ENCODE measurements at places on chromosomes 4 and X. TPM values are rescaled to one million over a fixed set of nuclear protein-coding genes. Genes with fewer than 3 reads are reported as not detected.

- no peaks in the 10 kb centered on the region for H3K4me1 ChIP-seq
- DNase-seq: no peak
- no peak overlapping the region for H3K27ac ChIP-seq
These were observed 48.4 kb downstream of the BCORL1 start for GRCh38 chrX:130030826-130031225.

DNA sequence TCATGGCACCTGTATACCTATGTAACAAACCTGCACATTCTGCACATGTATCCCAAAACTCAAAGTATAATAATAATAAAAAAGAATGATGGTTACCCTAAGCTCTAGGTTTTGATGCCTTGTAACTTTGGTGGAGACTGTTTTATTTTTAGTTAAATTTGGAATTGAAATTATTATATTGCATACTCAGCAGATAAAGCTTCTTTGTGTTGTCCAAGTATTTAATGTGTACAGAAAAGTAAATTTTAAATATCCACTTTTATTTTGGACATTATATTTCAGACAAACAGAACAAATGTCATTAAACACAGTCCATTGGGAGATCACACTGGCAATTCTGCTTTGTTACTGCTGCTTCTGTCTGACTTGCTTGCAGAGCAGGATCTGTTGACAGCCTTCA, 684.5 kb upstream of the CT83 start:
- no peaks in the 10 kb centered on the region for H3K4me1 ChIP-seq
- H3K4me3 ChIP-seq: no peak overlapping the region
- no peak overlapping the region for H3K27ac ChIP-seq

- no peak for DNase-seq
- H3K36me3 ChIP-seq: peaks cover 8% of the 10 kb centered on the region
- peak overlapping the region; percentile 45 for H3K4me3 ChIP-seq
- peak overlapping the region; percentile 82 for H3K27ac ChIP-seq
- peaks cover 52% of the 10 kb centered on the region for H3K4me1 ChIP-seq
These were observed 75.4 kb downstream of the TMEM131L start for GRCh38 chr4:153541456-153542096.

DNA sequence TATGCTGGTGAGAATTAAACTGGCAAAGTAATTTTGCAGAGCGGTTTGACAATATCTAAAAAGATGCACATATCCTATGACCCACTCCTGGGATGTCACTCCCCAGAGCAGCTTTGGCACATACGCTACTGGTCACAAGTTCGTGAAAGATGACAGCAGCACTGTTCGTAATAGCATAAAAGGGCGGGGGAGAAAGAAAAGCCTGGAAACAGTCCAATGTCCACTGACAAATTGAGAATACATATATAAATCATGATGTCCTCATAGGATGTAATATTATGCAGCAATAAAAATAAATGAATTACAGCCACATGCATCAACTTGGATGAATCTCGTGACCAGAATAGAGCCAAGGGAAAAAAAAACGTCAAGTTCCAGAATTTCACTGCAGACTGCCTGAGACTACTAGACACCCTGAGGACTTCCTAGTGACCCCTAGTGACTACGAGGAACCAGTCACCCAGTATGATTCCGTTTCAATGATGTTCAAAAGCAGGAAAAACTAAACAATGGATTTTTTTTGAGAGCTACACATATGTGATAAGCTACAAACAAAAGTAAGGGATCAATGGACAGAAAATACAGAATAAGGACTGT, 1.8 kb downstream of the PCSK1N start:
- peaks cover 5% of the 10 kb centered on the region for H3K27me3 ChIP-seq
- peak overlapping the region; percentile 41 for H3K4me3 ChIP-seq
- no peaks in the 10 kb centered on the region for H3K36me3 ChIP-seq
- H3K27ac ChIP-seq: peak overlapping the region; percentile 92

DNA sequence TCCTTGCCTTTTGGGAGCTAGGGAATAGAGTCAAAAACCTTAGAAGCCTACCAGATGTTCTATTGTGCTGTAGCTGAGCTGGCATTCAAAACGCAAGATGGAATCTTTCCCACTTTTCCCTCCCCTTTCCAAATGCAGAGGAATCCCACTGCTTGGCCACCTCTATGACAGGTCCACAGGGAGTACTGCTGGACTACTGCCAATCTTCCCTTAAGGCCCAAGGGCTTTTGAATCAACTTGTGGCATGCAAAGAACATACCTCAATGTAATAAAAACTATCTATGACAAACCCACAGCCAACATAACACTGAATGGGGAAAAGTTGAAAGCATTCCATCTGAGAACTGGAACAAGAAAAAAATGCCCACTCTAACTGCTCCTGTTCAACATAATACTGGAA, 139.2 kb upstream of the AGTR2 start:
- H3K36me3 ChIP-seq: no peaks in the 10 kb centered on the region
- no peak overlapping the region for H3K4me3 ChIP-seq
- no peaks in the 10 kb centered on the region for H3K4me1 ChIP-seq
- no peak overlapping the region for H3K27ac ChIP-seq
- H3K27me3 ChIP-seq: no peaks in the 10 kb centered on the region
- DNase-seq: no peak

DNA sequence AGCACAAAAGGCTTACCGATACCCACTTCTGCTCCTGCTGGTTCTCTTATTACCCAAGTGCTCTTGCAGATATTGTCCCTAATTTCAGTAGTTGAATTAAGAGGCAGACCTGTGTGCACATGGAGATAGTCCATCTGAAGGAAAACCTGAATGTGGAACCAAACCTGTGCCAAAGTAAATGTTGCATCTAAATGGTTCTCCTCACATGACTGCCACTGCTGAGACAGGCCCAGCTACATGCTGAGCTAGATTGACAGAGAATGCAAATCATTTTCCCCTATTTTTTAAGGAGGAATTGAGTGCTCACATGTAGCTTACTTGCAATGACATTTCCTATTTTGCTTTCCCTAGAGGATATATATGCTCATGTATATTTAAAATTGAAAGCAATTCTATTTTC, 609.1 kb upstream of the TECRL start:
- H3K4me3 ChIP-seq: no peak overlapping the region
- no peak for DNase-seq
- H3K27ac ChIP-seq: no peak overlapping the region
- no peaks in the 10 kb centered on the region for H3K36me3 ChIP-seq

DNA sequence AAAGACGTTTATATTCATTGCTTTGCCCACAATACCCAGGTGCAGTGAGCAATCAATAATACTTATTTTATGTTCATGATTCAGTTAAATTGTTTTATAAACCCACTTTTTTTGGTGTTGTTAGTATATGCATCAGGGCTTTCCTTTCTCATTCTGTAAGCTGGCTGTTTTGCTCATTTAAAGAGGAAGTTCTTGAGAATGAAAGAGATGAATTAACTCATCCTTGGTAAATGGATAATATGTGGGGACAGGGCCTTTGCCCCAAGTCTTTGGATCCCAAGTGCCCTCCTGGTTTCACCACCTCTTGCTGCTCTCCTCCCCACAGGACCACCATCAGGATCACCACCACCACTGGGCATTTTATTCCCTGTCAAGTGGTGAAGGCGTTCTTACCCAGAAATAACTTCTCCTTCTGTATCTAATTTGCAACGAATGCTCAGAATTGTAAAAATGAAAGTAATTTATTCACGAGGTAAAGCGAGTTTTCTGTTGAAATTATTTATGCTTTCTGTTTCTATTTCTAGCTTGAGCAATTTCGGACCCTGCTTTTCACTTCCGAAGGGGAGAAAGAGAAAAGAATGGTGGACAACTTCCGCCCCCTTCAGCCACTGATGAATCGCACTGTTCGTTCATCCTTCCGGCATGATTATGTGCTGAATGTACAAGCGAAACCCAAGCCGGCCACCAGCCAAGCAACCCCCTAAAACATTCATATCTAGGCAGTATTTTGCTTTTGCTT, 8.2 kb upstream of the ZRSR2 start:
- H3K4me3 ChIP-seq: peak overlapping the region; percentile 89
- peaks cover 4% of the 10 kb centered on the region for H3K4me1 ChIP-seq

GRCh38 chr4:109967798-109968520, 55.3 kb downstream of the EGF start:
- no peak overlapping the region for H3K27ac ChIP-seq
- peaks cover 9% of the 10 kb centered on the region for H3K4me1 ChIP-seq
- peaks cover 58% of the 10 kb centered on the region for H3K27me3 ChIP-seq
- no peak overlapping the region for H3K4me3 ChIP-seq
- H3K36me3 ChIP-seq: no peaks in the 10 kb centered on the region

GRCh38 chr4:57404483-57404882, 294.3 kb upstream of the IGFBP7 start:
- no peaks in the 10 kb centered on the region for H3K36me3 ChIP-seq
- H3K27ac ChIP-seq: no peak overlapping the region
- no peak for DNase-seq
- H3K4me3 ChIP-seq: no peak overlapping the region

DNA sequence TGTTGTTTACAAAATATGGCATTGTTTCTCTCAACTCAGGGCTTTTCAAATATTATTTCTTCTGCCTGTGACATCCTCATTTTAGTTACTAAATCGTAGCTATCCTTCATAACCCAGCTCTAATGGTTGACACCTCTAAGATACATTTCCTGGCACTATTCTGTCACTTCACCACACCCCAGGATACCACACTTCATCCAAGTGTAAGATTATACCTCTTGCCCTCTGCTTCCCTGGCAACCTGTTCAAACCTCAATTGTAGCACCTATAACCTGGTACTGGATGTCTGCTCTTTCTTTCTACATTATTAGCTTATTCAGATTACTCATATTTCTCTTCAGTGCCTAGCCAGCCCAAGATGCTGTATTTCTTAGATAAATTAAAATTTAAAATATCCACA, 175.7 kb upstream of the SPIN4 start:
- peaks cover 2% of the 10 kb centered on the region for H3K36me3 ChIP-seq
- H3K4me1 ChIP-seq: no peaks in the 10 kb centered on the region
- H3K4me3 ChIP-seq: no peak overlapping the region
- no peak overlapping the region for H3K27ac ChIP-seq
- no peaks in the 10 kb centered on the region for H3K27me3 ChIP-seq

- H3K4me3 ChIP-seq: no peak overlapping the region
- no peak for DNase-seq
- H3K36me3 ChIP-seq: no peaks in the 10 kb centered on the region
- no peak overlapping the region for H3K27ac ChIP-seq
These were observed 508.1 kb downstream of the STIM2 start for GRCh38 chr4:27368781-27369180.

GRCh38 chr4:98977557-98977956, 18.0 kb upstream of the METAP1 start:
- H3K27me3 ChIP-seq: peaks cover 12% of the 10 kb centered on the region
- DNase-seq: no peak
- H3K4me1 ChIP-seq: peaks cover 2% of the 10 kb centered on the region

GRCh38 chrX:3252744-3253143, 93.7 kb downstream of the MXRA5 start:
- H3K27me3 ChIP-seq: peaks cover 5% of the 10 kb centered on the region
- no peak for DNase-seq
- H3K4me3 ChIP-seq: no peak overlapping the region
- no peaks in the 10 kb centered on the region for H3K36me3 ChIP-seq
- H3K27ac ChIP-seq: no peak overlapping the region

DNA sequence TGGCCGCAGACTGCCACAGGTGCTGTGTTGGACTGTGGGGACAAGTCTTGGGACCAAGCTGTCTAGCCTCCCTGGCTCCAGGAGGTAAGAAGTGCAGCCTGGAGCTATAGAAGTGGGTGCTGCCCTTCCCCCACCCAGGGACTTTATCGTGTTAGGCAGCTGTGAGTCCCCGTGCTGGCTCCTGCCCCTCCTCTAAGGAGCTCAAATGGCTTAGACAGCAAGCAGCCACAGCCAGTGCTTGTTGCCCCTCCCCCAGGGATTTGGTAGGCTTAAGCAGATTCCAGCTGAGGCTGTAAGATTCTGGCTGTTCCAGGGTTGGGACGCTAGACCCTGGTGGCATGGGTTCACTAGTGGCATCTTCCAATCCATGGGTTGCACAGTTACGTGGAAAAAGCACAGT, 979.4 kb upstream of the PCDH10 start:
- no peak overlapping the region for H3K4me3 ChIP-seq
- no peaks in the 10 kb centered on the region for H3K4me1 ChIP-seq
- no peaks in the 10 kb centered on the region for H3K27me3 ChIP-seq

DNA sequence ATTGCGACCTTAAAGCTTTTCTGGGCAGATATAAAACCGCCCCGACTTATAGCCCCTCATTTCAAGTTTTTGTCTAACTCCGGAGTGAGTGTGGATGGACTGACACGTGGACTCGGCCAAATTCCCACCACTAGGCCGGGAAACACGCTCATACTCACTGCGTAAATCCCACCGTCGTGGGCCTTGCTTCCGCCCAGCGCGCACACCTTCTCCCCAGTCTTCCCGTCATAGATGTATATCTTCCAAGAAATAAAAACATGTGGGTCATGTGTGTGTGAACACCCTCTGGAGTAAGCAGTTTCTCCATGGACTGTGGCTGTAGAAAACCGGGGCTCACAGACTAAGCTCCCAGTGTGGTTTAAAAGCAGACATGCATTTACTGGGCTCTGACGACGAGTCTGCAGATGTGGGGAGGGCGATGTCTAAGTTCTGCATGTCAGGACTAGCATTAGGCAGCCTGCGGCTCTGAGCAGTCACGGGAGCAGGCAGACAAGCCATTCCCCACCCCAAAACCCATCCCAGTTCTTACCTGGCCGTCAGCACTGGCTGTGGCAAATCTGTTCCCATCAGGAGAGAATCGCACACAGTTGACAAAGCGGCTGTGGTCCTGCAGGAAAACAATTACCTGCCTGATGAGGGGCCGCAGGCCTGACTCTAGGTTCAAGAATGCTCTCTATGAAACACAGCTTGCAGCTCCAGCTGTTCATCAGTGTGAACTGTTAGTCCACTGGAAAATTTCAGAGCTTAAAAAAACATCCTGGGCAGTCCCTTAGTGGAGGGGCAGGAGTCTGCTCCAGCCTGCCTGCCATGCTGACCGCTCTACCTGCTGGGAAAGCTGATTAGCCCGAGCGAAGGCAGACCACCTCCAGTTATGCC, 28.2 kb downstream of the WDR1 start:
- H3K36me3 ChIP-seq: peaks cover 3% of the 10 kb centered on the region
- H3K27me3 ChIP-seq: no peaks in the 10 kb centered on the region
- no peak overlapping the region for H3K4me3 ChIP-seq

DNA sequence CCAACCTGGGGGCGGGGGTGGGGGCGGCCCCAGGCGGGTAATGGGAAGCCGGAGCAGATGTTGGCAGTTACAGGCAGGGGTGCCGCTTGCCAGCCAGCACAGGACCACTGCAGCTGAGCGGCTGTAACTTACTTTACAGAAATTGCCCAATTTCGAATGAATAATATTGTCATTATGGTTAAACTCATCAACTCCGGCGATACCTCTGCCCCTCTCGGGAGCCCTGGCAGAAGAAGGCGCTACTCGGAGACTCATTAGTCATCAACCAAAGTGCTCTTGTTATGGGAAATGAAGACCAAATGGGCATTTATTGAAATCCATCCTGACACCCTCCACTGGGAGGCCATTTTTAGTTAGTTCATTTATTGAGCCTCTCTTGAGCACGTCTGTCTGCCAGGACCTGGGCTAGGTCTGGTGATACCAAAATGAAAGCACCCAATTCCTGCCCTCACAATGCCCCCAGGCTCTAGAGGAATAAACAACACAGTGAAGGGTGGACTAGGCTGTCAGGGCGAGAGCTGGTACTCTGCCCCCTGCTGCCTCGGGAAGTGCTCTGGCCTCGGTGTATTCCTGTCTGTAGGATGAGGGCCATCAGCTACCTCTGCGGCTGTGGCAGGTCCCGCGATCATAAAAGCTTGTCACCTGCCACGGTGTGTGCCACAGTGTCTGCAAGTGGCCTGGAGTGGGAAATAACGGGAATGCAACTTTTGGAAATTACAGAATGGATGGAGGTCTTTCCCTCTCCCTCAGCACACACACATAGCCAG, 159.1 kb upstream of the PSAPL1 start:
- H3K36me3 ChIP-seq: no peaks in the 10 kb centered on the region
- no peak overlapping the region for H3K27ac ChIP-seq
- DNase-seq: no peak
- H3K4me1 ChIP-seq: no peaks in the 10 kb centered on the region

The SLC10A4 gene
- not detected for total RNA-seq

The DDIT4L gene
- total RNA-seq: not detected

The TRIM60 gene
- not detected for total RNA-seq

The SLC25A5 gene
- 157 TPM for total RNA-seq

The MAGEB17 gene
- not detected for total RNA-seq

The CXCL6 gene
- total RNA-seq: not detected
